ENCODE measurements at places on chromosomes 6 and 20.

DNA sequence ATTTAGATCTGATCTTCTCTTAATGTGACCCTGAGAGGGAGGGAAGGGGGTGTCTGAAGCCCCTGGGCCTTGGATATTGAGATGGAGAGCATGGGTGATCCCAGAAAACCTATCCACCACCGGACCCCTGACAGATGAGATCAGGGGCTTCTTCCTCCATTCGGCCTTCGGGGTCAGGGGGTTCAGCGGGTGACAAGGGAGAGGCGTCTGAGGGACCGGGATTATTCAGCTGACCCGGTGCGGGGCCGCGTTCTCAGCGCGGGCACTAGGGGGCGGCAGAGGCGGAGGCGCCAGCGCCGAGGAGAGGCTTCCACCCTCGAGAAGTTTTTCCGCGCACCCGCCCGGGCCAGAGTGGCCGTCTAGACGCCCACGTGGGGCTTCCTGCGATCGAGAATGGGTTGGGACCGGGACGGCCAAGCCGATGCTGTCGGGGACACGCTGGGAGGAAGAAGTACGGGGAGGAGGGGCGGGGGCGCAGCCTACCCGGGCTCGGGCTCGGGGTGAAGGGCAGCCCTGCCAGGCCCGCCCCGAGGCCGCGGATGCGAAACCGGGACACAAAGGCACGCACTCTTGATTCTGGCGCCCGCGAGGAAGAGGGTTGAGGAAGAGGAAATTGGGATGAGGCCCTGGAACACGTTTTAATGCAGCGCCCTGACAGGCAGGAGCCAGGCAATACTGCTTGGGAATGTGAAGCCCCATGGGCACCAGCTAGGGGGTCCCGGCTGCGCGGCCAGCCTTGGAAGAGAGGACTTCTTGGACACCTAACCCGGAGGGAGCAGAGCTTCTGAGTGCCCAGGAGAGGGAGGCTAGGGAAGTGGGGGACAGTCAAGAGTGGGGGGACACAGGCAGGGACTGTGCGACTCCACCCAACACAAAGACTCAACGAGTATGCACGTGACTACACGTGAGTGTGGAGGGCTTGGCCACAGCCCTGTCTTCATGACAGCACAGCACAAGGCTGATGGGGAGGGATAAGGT is 30.6 kb downstream of the COL11A2 start:
- peak; percentile 53 for DNase-seq

DNA sequence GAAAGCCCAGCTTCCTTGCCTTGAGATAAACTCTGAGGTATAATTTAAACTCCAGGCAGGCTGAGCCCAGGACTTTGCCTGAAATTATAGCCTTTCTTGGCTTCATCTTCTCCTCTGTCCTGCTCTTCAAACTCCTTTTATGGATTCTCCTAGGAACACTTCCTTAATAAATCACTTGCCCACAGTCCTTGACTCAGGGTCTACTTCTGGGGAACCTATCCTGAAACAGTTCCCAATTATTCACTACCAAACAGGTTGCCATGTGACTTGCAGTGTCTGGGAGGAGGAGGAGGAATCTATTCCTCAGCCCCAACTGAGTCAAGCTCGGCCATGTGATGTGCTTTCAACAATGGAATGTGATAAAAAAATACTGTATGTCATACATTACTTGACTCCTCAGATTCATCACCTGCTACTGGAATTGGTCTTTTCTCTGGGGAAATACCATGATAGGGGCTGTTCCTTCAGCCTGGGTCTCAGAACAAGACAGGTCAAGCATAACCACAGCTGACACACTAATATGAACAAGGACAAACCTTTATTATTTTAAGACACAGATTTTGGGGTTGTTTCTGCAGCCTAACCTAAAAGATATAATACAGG is 20.5 kb upstream of the CDKN1A start:
- no peak for DNase-seq

DNA sequence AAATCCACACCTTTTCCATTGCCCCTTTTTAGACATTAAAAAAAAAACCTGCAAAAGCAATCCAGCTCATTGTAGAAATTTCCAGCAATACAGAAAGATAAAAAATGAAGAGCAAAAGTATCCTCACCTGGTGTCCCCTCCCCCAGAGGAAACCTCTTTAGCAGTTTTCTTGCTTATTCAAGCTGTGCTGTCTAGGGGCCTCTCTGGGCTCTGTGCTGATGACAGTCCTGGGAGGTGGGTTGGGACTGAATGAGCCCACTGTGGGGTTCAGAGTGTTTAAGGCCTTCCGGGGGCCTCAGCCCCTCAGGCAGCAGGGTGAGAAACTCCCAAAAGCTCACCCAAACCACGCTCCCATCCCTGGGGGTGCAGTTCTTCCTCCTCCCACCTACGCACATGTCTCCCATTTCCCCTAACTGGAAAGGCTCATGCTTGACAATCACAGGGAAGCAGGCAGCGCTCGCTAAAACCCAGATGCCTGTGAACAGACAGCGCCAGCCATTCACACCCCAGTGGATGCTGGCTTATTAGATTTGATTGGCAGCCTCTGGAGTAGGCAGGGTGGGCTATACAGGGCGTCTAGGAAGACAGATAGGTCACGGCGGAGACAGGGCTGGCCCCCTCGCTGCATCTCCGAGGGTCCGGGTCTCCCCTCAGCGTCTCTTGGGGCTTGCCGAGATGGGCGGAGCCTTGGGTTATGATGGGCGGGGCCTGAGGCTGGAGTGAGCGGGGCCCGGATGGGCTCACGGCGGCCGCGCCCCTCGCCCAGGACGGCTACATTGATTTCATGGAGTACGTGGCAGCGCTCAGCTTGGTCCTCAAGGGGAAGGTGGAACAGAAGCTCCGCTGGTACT is 4.6 kb downstream of the GUCA1A start:
- DNase-seq, result no peak

GRCh38 chr6:134821928-134822864 is 127.7 kb downstream of the ALDH8A1 start:
- no peak for DNase-seq

GRCh38 chr6:144007478-144008119 is 460 bp downstream of the PLAGL1 start:
- DNase-seq, result no peak

DNA sequence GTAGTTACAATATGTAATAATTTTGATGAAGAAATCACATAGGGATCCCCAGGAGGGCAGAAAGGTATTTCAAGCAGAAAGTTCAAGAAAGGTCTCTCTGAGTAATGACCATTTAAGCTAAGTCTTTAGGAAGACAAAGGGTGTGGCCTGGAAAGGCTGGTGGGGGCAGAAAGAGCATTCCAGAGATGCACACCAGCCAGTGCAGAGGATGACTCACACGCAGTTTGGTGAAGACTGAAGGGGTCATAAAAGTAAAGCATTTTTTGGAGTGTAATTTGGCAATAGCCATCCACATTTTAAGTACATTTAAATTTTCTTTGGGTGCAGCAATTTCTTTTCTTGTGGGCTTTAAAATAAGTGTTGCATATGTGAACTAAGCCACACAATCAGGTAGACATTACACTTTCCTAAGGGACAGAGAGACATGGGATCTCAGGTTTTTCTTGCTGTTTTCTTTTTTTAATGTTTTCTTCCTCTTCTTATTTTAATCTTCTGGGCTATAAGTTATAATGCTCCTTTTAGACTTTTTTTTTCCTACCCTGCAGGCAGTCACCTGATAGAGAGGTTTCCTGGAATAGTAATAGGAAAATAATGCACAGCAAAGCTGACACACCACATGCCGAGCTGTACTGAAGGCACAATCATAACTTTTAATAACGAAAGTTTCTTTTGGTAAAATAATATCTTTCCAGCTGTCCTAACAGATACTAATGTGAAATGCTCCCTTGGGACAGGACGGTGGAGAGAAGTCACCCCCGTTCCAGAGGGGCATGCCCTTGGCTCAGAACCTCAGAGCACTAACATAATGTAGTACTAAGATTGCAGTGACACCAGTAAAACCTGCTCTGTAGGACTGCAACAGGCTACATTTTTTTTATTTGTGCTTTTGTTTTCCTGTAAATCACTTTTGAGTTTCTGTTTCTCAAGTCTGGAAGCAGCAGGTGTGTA is 49.6 kb upstream of the PTPRK start:
- peak; percentile 77 for DNase-seq

GRCh38 chr20:59997896-59998295 is 39.7 kb downstream of the CDH26 start:
- no peak for DNase-seq

GRCh38 chr6:138948546-138949179 is 39.4 kb downstream of the REPS1 start:
- DNase-seq, result no peak

DNA sequence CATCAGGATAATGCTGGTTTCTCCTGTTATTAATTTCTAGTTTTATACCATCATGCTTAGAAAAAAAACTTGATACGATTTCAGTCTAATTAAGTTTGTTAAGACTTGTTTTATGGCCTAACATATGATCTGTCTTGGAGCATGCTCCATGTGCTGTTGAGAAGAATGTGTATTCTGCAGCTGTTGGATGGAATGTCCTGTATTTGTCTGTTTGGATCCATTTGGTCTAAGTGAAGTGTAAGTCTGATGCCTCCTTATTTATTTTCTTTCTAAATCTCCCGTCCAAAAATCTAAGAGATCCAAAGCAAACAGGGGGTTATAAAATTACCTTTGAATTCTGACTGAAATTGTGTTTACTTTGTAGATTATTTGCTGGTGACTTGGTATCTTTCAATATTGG is 30.0 kb upstream of the PRND start:
- DNase-seq, result no peak

Measured in fibroblast of lung (primary cell).